ENCODE measurements at places on chromosomes 2 and 18. TPM values are rescaled to one million over a fixed set of nuclear protein-coding genes. Genes with fewer than 3 reads are reported as not detected.

DNA sequence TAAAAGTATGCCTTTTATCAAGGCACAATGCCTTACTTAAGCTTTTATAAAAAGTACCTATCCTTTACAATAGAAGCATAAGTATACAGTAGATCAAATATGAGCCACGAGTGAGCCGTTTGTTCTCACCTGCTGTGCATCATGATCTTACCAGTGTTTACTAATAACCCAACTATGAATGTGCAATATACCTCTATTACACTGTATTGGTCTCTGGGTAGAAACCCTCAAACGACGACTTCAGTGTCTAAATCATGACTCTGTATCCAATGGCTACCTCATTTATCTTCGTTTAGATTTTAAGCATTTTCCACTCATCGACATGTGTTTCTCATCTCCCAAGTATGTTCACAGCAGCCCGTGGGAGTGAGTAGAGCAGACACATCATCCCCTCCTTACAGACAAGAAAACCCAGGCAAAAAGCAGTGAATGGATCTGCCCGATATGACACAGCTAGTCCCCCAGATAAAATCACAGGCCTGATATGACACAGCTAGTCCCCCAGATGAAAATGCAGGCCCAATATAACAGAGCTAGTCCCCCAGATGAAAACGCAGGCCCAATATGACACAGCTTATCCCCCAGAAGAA, 279.8 kb downstream of the TNS1 start:
- DNase-seq = peak; percentile 96

PSMA8 gene
- not detected for total RNA-seq

DNA sequence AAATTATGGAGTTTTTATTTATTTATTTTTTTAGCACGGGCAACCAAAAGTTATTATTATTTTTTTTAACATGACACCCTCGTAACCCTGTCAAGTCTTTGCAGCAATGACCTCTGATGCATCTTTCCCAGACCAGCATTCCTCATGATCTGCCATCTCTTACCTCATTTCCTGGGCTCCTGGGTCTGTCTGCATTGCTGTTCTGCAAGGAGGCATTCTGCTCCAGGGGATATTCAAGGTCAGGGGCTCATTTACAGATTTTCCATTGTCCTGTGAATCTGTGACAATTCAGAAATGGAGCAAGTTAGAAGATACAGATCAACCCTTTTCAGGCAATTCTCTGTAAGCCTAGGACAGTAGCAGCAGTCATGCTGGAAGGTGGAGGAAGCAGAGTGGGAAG, 43.0 kb downstream of the NGEF start:
- DNase-seq = no peak

GCG gene
- not detected for total RNA-seq

DNA sequence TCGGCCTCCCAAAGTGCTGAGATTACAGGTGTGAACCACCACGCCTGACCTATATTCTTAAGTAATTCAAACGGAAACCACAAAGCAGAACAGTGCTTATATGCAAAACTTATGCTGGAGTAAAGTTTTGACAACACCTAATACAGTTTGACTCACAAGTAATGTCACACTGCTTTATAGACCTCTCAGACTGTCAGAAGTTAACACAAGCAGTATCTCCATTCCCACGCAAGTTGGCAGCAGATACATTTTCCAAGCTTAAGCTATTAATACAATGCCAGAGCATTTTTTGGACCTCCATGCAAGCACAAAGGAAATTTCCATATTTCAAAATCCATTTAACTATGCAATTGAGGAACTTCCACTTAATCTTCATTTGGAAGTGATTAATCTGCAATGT, 21.0 kb upstream of the SANBR start:
- no peak for DNase-seq

TET3 gene
- 2.9 TPM for total RNA-seq

GRCh38 chr18:59570101-59570775, 127.0 kb downstream of the CCBE1 start:
- DNase-seq = no peak

KLHL41 gene
- total RNA-seq = 0.11 TPM

GRCh38 chr2:219106251-219106650, 45.5 kb upstream of the IHH start:
- DNase-seq = no peak

GRCh38 chr2:127647242-127648190, 1.6 kb downstream of the GPR17 start:
- peak; percentile 83 for DNase-seq

HIBCH gene
- 10.4 TPM for total RNA-seq

IL36RN gene
- not detected for total RNA-seq

DNA sequence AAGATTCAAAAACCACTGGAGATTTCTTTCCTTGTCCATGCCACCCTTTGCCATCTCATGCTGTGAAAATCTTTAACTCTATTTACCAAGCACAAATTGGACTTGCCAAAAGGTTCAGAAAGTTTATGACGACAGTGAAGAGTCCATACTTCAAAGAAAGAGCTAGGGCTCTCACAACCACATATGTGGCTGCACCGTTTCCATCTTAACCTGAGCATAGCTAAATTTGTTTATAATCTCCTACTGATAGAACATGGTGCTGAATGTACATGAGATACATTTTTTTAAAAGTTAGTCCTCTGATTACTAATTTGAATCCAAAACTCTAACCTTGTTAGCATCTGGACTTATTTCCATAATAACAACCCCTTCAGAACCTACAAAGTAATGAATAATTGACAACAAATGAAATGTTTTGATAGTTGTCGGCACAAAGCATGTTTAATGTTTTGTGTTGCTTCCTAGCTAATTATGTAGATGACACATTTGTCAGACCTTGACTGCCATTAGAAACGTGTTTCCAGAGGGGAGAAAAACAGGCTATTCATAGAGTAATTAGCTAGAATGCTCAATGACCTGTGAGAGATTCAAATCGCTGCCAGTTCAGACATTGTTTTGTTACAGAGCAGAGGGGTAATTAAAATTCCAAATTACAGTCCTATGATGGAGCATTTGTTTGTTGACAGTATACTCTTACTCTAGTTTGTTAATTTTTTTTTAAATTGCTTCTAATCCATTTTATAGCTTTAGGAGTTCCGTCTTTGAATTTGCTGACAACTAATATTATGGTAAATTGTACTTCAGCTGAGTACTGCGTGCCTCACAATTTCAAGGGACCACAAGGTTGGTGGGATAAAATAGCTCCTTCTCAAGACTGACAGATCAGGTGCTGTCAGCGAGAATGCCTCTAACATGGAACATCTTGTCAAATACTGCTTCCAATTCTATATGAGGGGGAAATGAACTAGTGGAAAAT, 31.8 kb downstream of the ARHGAP15 start:
- DNase-seq = no peak

- peak; percentile 14 for DNase-seq
Measured at GRCh38 chr2:122011493-122012270, 256.2 kb downstream of the TSN start.

DNA sequence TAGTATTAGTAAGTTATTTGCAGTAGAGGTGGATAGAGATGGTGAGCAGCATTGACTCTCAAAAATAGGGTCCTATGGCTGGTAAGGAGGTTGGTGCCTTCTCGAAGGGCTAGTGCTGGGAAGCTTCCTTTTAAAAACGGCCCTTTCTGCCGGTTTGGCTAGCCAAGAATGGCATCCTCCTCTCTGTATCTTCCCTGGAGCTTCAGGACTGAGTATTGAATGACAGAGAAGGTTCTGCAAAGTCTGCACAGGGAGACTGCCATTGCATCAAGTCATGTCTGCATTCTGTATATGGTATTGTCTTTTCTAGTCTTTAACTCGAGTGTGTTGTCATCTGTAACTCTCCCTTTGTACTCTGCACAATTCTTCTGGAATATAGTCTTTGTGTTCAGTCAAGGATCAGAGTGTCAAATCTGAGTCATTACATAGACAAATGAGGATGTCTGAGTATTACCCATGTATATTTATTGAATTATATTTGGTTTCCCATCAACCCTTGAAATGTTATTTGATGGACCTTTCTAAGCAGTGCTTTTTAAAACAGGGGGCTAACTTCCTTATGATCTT, 1.1 kb downstream of the LDLRAD4 start:
- no peak for DNase-seq

DNA sequence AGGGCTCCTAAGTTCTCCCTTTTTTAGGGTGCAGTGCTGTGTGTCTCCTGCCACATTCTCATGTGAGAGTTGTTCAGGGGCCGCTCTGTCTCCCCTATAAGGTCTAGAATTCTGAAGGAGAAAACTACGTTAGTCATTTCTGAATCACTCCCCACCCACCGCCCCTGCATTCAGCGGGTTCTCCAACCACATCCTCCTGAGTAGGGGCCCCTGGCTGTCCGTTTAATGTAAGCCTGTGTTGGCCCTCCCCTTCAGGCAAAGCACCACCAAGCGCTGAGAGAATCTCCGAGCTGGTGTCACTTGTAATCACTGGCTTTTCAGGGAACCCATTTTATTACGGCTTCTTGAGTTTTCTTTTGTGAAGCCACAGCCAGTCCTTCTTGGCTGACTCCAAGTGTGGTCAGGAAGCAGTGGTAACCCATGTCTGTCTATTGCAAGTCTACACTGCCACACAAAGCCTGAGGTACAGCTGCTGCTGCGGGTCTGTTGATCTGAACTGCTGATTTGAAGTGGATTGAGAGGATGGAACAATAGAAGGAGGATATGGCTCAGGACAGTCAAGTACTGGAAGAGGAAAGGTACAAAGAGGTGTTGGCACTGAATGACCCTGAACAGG, 16.9 kb downstream of the LCT start:
- peak; percentile 63 for DNase-seq

CCDC141 gene
- total RNA-seq = not detected

RAB6C gene
- total RNA-seq = not detected

CD207 gene
- not detected for total RNA-seq

- DNase-seq = no peak
Measured at GRCh38 chr2:239920693-239921365, 104.3 kb downstream of the NDUFA10 start.

ANKRD30BL gene
- not detected for total RNA-seq

GRCh38 chr2:103942199-103942598, 911.7 kb upstream of the POU3F3 start:
- no peak for DNase-seq

DNA sequence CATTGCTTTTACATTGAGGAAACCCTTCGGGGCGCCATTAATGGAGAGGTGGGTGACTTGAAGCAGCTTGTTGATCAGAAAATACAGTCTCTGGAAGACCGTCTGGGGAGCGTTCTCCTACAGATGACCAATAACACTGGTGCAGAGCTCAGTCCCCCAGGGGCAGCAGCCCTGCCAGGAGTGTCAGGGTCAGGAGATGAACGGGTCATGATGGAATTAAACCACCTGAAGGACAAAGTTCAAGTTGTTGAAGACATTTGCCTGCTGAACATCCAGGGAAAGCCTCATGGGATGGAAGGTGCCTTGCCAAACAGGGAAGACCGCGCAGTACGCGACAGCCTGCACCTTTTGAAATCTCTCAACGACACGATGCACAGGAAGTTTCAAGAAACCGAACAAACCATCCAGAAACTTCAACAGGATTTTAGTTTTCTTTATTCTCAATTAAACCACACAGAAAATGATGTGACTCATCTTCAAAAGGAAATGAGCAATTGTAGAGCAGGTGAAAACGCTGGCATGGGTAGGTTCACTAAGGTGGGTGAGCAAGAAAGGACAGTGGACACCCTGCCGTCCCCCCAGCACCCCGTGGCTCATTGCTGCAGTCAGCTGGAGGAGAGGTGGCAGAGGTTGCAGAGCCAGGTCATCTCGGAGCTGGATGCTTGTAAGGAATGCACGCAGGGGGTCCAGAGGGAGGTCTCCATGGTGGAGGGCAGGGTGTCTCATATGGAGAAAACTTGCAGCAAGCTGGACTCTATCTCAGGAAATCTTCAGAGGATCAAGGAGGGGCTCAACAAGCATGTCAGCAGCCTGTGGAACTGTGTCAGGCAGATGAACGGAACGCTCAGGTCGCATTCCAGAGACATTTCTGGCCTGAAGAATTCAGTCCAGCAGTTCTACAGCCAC, 45.0 kb downstream of the EMILIN2 start:
- no peak for DNase-seq

DNA sequence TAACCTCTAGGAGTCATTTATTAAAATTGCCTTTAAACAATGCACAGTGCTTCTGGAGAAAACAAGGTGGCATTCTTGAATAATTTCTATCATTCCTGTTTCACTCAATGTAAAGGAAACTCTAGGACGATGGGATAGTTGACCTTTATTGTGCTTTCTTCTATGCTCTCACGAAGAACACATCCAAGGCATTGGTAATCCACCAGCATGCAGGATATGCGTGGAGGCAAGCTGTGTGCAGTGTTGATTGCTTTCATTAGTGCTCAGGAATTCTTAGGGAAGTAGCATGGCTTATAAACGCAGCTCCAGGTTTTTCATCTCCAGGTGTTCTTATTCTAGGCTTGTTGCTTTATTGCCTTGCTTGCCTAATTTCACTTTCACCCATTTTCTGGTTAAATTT, 58.4 kb upstream of the CAVIN2 start:
- DNase-seq = no peak

GRCh38 chr2:138771534-138771933, 8.7 kb downstream of the NXPH2 start:
- DNase-seq = no peak

GRCh38 chr2:102585847-102586404, 33.4 kb upstream of the SLC9A2 start:
- DNase-seq = no peak

DNA sequence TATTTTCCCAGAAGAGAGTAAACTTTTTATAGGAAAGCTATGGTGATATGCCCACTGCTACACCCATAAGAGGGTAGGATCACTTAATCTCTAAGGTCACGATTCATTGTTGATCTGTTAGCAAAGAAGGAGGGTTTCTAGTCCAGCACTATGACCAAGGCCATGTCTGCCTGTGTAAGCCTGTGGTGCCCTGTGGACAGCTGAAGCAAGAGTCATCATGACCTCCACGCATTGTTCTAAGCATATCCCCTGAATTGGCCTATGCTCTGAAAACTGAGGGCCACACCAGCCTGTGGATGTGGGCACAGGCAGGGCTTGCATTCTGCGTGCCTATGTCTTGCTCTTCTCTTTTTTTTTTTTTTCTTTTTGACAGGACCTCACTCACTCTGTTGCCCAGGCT, 89.8 kb upstream of the SMIM21 start:
- DNase-seq = no peak

DNA sequence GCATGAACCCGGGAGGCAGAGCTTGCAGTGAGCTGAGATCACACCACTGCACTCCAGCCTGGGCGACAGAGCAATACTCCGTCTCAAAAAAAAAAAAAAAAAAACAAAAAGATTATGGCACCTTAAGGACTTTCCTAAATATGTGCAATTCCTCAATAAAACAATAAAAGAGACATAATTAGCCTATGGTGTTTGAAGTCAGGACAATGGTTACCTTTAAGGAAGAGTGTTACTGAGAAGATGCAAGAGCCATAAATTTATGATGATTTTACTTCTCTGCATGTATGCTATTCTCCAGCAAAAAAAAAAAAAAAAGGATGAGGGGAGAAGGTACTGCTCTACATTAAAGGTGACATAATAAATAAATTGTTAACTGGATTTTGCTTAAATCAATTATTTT, 208.2 kb upstream of the STK17B start:
- no peak for DNase-seq

GRCh38 chr18:63145166-63145850, 174.3 kb downstream of the BCL2 start:
- DNase-seq = no peak
